Mesothelial cell of epicardium (in vitro differentiated cells): ENCODE measurements at places on chromosomes 3 and 15. TPM values are rescaled to one million over a fixed set of nuclear protein-coding genes. Genes with fewer than 3 reads are reported as not detected.

GRCh38 chr15:41194444-41194843 lies 36.1 kb downstream of the EXD1 start:
- no peaks in the 10 kb centered on the region for H3K4me1 ChIP-seq
- H3K4me3 ChIP-seq = no peak overlapping the region
- H3K27ac ChIP-seq = no peak overlapping the region
- no peaks in the 10 kb centered on the region for H3K36me3 ChIP-seq
- H3K27me3 ChIP-seq = no peaks in the 10 kb centered on the region

DNA sequence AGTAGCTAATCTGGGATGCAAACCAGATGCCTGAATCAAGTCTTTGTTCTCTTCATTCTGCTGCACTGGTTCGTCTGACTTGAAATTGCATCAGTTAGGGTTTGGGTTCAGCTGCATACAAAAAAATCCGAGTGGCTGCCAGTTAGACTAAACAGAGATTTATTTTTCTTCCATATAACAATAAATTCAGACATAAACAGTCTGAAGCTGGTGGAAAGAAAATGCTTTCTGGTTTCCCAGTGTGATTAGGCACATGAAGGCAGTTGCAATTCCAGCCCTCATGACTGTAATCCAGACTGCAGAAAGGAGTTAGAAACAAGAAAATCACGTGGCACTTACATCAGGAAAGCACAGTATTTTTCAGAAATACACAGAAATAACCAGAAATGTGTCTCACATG lies 930.7 kb downstream of the MCTP2 start:
- DNase-seq = no peak
- H3K27ac ChIP-seq = no peak overlapping the region
- peaks cover 18% of the 10 kb centered on the region for H3K4me1 ChIP-seq

- no peaks in the 10 kb centered on the region for H3K4me1 ChIP-seq
- H3K27ac ChIP-seq = no peak overlapping the region
- H3K4me3 ChIP-seq = no peak overlapping the region
- no peaks in the 10 kb centered on the region for H3K36me3 ChIP-seq
Measured at GRCh38 chr3:123431658-123432324, 17.1 kb downstream of the ADCY5 start.

DNA sequence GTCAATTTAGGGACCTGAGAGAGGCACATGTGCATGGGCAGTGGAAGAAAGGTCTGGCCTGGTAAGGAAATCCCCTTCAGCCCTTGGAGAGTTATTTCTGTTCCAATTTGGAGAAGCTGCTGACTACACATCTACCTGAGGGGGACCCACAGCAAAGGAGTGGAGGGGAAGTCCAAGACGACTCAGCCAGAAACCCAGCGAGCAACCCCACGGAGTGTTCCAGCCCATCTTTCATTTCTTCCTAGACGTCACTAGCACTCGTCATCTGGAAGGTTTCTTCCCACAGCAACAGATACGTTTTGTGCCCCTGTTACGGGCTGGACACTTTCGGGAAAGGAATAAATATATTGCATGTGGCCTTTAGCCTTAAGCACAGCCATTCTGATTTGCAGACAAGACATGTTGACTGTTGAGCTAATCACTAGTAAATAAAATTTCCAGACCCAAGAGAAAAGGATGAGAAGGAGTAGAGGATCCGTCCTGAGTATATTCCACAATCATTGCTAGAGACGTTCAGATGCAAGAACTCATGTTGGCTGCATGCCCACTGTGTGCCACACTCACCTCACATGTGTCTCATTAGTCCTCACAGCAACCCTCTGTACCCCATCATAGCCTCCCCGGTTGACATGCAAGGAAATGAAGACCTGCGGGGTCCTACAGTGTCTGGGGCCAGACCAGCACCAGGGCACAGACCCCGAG lies 7.8 kb upstream of the FAM174B start:
- no peak for DNase-seq
- H3K4me3 ChIP-seq = no peak overlapping the region
- H3K27ac ChIP-seq = no peak overlapping the region

- no peak overlapping the region for H3K4me3 ChIP-seq
- peaks cover 32% of the 10 kb centered on the region for H3K4me1 ChIP-seq
- no peak for DNase-seq
- H3K27ac ChIP-seq = no peak overlapping the region
- H3K36me3 ChIP-seq = no peaks in the 10 kb centered on the region
Measured at GRCh38 chr3:171824116-171824515, 13.8 kb upstream of the PLD1 start.

DNA sequence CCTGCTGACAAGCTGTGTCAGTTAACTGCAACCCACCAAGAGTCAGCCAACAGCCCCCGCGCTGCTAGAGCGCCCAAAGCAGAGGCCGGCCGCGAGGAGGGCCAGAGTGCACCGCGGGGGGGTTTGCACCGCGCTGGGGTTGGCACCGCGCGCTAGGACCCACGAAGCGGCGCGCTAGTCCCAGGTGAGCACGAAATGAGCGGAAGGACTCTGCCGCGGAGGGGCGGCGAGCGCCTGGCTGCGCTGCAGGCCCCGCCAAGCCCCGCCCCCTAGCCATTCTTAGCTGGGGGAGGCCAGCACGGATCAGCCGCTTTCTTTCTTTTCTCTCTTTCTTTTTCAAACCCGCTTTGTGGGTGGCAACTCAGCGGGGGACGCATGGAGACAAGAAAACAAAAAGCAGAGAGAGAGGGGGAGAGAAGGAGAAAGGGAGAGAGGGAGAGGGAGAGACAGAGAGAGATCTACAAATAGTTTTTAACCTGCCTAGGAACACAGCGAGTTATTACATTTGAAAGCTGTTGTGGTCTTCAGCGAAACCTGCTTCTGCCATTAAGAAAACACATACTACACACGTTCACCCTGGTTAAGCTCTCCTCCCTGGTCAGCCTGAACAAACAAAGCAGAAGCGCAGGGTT lies 6.9 kb upstream of the FOXB1 start:
- H3K36me3 ChIP-seq = no peaks in the 10 kb centered on the region
- H3K4me3 ChIP-seq = no peak overlapping the region
- H3K27me3 ChIP-seq = peaks cover 100% of the 10 kb centered on the region
- peaks cover 6% of the 10 kb centered on the region for H3K4me1 ChIP-seq

RLBP1 gene
- not detected in 3 replicates for total RNA-seq
